ENCODE measurements at places on chromosomes 13 and 19.

- DNase-seq: no peak
Observed at GRCh38 chr19:18574691-18575291, 3.1 kb downstream of the UBA52 start.

GRCh38 chr13:30779608-30780007 is 44.3 kb downstream of the ALOX5AP start:
- DNase-seq: no peak

DNA sequence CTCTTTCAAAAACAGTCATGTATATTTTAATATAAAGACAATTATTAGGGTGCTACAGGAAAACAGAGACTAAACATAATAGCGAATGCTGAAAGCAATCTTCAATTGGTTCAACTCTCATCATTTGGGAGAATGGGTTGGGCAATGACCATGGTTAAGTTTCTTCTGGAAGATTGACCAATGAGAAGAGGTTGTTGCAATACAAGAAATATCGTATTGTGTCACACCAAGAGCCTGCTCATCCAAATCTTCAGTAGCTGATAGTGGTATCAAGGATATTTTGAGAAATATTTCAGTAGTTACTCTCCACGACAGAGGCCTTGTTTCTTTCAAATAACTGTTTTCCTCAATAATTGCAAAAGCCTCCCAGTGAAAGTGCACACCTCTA is 83.0 kb upstream of the FNDC3A start:
- no peak for DNase-seq

DNA sequence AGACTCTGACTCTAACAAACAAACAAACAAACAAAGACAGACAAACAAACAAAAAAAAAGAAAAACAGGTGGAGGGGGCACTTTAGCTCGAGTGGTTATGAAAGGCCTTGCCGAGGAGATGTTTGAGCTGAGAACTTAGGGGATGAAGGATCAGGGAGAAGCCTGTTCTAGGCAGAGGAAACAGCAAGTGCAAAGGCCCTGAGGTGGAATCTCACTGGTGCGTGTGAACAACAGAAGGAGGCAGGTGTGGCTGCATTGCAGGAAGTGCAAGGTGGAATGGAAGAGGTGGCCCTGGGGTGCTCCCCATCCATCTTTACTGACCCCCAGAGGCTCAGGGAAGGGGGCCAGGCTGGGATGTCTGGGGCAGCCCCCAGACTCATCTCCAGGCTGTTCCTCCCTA is 41.9 kb downstream of the CYP4F22 start:
- DNase-seq: no peak

GRCh38 chr13:45765464-45765863 is 63.3 kb downstream of the CBY2 start:
- no peak for DNase-seq

- DNase-seq: no peak
Observed at GRCh38 chr13:36131222-36131930, at the start of gene DCLK1. TSS of gene DCLK1 (minus strand) at chr13:36131382.

DNA sequence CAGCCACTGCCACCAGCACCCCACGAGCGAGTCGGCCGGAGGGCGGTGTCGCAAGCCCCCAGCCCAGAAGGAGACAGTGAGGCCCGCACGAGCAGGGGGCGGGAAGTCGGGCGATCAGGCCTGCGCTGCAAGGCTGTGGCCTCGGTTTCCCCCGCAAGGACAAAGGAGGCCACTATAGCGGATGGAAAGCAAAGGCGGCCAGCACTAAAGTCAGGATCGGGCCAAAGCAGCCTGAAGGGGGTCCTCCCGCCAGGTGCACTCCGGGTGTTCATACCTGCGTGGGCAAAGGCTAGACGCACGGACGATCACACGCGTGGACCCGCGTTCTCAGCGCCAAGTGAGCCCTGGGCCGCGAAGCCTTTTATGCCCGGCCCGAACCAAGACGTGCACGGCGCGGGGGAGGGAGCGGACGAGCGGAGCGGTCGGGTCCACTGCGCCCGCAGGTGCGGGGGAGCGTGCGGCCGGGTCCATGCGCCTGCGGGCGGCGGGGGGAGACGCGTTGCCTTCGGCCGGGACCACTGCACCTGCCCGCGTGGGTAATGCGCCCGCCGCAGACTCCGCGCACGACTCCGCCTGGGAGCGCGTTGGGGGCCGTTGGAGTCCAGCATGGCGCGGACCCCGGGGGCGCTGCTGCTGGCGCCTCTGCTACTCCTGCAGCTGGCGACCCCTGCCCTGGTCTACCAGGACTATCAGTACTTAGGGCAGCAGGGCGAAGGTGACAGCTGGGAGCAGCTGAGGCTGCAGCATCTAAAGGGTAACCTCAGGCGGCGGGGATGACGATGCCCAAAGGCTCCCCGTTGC is at the start of the genes PRDX2 and THSD8:
PRDX2 (minus strand) TSS at position 335 of the 801 bp plus-strand sequence. CDS start 539 bp downstream, outside the sequence.
THSD8 (plus strand) TSS at position 604 of the 801 bp plus-strand sequence; CDS start at position 607, 3 bp downstream.
- peak; percentile 50 for DNase-seq

- DNase-seq: no peak
Observed at GRCh38 chr13:65631078-65631477, 1599.1 kb downstream of the PCDH9 start.

DNA sequence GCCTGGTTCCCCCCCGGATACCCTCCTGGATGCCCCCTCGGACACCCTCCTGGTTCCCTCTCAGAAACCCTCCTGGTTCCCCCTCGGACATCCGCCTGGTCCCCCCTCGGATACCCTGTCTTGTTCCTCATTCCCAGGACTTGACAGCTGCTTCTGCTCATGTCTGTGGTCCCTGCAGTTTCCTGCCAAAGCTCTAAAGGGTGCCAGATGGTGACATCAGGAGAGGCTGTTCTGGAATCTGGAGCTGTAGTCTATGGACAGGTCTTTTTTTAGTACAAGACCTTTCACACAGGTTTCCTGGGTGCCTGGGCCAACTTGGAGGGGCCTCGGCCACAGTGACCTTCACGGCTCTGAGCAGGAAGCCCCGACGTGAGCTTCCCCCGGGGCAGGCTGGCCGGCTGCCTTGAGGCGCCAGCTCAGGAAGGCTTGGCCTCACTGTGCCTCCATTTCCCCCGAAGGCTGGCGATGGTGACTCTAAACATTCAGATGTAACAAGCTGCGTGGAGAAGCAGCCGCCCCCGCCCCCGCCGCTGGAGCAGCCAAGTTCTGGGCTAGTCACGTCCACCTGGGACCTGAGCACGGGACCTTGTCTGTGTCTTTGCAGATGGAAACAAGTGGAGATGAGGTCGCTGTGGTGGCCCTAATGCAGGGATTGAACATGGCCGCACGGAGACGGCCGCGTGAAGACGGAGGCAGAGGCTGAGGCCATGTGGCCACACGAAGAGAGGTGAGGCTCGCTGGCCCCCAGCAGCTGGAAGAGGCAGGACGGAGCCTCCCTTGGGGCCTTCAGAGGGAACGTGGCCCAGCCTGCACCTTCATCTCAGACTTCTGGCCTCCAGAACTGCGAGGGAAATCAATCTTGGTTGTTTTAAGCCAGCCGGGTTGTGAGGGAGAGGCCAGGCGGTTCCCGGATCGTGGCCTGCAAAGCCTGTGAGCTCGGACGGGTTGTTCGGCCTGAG is 12.7 kb downstream of the SGTA start:
- DNase-seq: no peak

GRCh38 chr19:21130097-21130775 is 11.6 kb upstream of the ZNF431 start:
- DNase-seq: no peak

DNA sequence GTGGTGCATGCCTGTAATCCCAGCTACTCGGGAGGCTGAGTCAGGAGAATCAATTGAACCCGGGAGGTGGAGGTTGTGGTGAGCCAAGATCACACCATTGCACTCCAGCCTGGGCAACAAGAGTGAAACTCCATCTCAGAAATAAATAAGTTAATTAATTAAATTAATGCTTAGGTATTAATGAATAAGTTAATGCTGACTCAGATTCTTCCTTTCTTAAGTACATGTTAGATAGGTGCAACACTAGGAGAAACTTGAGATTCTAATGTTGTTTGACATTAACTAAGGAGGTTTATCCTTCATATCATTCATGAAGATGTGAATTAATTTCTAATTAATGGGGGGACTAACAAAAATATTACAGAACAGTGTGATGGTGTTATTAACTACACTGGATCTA is 812.6 kb upstream of the SPRY2 start:
- no peak for DNase-seq

GRCh38 chr13:102774214-102774568 is 605 bp upstream of the TEX30 start:
- no peak for DNase-seq

DNA sequence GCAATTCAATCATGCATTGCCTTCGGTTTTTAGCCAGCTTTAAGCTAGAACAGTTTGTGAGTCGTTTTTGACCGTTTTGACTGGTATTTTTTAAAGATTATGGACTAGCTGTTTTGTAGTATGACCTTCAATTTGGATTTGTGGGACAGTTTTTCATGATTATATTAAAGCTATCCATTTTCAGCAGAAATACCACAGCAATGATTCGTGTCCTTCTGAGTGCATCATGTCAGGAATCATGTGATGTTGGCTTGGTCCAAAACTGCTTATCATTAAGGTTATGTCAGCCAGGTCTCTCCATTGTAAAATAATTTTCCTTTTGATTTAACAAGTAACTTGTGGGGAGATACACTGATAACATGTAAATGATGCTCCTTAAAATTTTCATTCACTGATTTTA is 229.0 kb downstream of the POSTN start:
- DNase-seq: no peak

DNA sequence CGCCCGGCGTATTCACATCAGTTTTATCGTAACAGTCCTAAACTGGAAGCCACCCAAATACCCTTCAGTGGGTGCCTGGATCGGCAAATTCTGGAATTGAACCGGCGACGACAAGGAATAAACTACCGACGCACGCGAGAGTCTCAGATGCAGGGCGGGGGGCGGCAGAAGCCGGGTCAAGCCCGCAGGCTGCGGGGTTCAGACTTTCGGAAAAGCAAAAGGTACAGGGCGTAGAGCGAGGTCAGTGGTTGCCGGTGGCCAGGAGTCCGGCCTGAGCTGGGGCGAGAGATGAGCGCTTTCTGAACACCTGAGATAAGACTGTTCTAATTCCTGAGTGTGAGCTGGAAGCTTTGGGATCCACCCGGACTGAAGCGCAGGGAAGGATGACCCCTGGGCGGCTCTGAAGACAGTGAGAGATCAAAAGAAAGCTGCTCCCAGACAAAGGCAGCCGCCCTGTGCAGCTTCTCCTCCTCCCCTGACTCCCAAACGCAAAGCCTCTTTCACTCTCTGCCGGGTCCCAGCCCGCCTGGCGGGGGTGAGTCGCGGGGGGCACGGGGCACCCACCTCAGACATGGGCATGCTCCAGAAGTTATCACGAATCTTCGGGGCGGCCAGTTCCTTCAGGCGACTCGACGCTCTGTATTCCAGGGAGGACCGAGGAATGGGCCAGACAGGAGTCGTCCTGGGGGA is 26.2 kb upstream of the MIER2 start:
- DNase-seq: no peak

DNA sequence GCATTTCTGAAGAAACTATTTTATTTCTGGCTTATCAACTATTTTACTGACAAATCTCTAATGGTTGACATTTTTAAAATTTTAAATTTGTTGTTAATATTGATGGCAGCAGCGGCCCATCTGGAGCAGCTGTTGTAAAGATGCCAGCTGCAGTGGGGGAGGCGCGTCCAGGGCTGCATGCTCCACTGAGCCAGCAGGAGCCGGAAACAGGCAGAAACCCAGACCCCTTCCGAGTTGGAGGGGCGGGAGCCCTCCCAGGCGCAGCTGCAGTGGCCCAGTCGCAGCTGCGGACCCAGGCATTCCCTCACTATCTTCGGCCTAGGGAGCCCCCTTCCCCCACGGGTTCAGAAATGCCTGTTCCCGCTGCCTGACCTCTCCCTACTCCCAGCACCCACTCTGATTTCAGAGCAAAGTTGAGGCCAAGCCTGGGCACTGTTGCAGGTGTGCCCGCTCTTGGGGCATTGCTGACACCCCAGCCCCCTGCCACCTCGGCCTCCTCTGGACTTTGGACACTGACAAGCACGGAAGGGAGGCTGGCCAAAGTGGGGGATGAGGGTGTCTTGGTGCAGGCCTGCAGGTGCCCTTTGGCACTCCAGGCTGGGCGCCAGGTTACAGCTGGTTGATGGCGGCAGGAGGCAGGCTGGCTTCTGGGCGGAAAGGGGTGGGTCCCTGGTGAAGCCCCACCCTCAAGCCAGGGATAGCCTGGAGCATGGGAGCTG is 69.2 kb downstream of the PIBF1 start:
- DNase-seq: no peak

GRCh38 chr13:98500963-98501421 is 75.9 kb downstream of the STK24 start:
- DNase-seq: no peak

- DNase-seq: peak; percentile 81
Observed at GRCh38 chr19:20077791-20078463, at the start of gene ZNF90. TSS of gene ZNF90 (plus strand) at chr19:20078000. CDS start at chr19:20078133, 133 bp downstream.

DNA sequence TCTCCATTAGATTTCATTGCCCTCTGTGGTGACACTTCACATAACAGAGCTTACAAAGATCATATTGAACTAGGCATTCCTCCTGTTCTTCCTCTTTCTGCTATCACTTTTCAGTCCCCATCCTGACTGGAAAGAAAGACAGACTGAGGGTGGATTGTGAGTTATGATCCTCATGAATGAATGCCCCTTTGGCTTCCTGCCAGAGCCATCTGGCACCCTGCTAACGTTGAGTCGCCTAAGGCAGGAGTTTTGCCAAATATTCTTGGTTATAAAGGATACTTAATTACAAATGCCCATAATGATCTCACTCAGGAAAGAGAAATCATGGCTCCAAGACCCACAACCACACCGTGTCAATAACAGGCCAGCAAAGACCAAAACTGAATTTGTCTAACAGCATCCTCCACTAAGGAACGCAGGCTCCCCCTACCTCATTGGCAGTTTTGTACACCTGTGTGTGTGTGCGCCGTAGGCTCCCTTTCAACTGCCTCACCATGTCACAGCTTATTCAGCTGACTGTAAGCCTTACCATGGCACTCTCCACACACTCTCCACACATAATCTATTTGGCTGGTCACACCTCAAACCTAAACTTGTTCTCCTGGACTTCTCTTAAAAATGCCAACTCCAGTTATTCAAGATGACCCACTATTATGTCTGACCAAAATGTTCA is 15.5 kb downstream of the ZNF211 start:
- DNase-seq: no peak

DNA sequence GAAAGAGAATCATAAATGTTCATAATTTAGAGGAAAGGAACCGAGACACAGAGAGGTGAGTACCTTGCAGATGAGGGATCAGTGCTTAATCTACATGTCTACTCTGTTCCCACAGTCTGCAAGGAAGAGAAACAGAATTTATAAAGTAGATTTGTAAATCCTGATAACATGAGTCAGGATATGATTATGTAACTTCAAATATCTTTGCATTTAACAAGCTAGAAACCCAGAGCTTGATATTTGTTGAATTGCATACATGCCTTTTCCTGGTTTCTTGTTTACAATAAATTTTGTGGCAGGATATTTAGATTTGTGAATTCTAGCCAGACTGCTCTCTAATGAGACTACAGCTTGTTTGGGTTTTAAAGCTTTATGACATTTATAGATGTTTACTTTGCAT is 219.2 kb downstream of the ENOX1 start:
- DNase-seq: no peak

GRCh38 chr19:54653181-54653809 is 9.5 kb upstream of the LILRB4 start:
- no peak for DNase-seq

GRCh38 chr19:14119644-14120496 is 2.3 kb upstream of the PRKACA start:
- DNase-seq: no peak
